Fibroblast of the aortic adventitia (primary cell): ENCODE measurements at places on chromosomes 5 and 9. TPM values are rescaled to one million over a fixed set of nuclear protein-coding genes. Genes with fewer than 3 reads are reported as not detected.

DNA sequence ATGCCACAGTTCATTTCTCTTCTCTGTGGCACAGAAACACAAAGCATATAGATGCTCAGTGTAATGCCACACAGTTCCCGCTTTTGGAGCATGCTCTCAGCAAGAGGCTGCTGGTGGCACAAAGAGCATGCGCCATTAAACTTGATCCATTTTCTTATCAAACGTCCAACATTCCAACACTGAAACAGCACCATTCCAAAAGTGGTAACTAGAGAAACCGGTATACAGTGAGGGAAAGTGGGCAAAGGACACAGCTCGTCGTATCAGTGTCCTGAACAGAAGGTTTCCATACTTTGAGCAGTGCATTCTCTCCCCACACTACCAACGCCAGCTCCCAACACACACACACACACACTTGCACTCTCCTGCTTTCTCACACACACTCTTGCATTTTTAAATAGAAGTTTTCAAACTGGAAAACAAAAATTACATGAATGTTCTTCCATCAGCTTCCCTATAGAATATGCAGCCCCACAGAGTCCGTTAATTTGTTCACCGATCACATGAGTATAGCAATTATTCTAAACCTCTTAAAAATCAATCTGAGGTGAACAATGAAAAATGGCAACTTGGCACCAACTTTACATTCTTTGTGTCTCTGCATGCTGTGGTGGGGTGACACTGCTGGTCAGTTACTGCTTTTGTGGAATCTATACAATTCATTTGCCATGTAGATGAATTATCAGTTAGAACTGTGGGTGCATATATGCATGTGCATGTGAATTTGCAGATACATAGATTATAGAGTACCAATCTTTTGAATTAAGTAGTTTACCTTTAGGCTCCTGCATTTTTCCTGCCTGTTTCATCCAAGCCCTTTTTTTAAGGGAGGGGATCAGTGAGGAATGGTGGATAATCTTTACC, 5.7 kb downstream of the NFIB start:
- peak; percentile 67 for DNase-seq

DNA sequence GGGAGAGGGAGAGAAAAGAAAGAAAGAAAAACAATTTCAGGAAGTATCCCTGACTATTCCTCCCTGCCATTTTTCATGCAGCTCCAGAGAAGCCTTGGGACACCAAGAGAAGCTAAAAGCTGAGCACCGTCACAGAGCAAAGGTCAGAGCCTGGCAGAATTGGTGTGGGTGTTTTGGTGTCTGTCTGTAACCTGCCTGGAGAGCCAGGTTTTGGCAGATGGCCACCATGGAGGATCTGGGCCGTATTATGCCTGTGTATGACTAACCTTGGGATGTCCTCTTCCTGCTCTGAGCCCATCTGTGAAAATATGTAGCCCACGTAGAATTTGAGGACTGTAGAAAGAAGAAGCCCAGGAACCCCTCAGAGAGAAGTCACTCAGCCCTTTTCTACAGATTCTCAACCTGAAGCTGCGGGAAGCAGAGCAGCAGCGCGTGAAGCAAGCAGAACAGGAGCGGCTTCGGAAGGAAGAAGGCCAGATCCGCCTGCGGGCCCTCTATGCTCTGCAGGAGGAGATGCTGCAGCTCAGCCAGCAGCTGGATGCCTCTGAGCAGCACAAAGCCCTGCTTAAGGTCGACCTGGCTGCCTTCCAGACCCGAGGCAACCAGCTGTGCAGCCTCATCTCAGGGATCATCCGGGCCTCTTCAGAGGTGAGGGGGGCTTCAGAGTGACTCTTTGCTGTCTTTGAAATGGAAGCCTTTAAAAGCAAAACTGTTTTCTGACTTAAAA, 18.8 kb downstream of the GLE1 start:
- DNase-seq, result peak; percentile 38

- no peak for DNase-seq
Observed at GRCh38 chr5:124707520-124707919, 38.9 kb downstream of the ZNF608 start.

DNA sequence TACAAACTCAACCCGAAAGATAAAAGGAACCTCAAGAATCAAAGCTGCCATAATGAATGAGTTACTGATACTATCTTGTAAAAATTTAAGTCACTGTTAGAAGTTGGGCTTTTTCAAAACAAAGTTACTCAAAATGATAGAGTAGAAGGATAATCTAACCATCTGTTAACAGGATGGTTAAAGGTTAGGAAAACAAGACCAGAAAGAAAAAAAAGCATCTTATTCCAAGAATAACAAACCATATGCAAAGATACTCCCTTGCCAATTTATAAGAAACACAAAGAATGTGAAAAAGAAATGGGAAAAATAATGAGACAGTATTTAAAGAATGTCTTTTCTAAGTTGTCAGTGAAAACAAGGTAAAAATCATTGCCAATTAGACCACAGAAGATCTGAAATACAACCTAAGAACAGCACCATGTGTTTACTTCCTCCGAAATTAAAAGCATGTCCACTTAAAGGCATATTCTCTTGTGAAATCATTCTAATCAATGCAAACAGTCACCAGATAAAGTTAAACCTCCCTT, 51.2 kb downstream of the STRBP start:
- DNase-seq, result peak; percentile 2

DNA sequence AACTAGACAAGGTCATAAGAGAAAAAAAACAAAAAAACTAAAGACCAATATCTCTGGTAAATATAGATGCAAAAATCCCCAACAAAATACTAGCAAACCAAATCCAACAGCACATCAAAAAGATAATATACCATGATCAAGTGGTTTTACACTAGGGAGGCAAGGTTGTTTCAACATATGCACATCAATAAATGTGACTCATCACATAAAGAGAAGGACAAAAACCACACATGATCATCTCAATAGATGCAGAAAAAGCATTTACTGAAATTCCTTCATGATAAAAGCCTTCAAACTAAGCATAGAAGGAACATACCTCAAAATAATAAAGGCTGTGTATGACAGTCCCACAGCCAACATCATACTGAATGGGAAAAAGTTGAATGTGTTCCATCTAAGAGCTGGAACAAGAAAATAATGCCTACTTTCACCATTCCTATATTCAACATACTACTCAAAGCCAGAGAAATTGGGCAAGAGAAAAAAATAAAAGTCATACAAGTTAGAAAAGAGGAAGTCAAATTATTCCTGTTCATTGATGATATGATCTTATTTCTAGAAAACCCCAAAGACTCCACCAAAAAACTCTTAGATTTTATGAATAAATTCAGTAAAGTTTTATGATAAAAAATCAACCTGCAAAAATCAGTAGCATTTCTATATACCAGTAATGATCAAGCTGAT, 72.2 kb upstream of the FAM169A start:
- DNase-seq, result no peak

- no peak for DNase-seq
Observed at GRCh38 chr9:93899609-93900435, 55.3 kb downstream of the BARX1 start.

DNA sequence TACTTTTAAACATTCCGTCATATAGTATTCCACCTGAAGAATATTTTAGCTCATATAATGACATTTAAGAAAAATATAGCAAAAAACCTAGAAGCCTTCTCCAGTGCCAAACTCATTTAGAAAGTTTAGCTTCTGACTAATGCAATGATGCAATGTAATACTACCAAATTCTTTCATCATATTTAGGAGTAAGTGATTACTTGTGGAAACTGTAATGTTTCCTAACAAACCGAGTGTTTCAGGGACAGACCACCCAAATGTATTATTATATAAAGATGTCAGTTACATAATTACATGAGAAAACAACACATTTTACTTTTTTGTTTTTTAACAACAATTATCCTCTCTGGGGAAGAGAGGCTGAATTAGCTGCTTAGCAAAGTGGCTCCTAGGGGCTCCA, 316.2 kb downstream of the ARL15 start:
- DNase-seq, result peak; percentile 83

DNA sequence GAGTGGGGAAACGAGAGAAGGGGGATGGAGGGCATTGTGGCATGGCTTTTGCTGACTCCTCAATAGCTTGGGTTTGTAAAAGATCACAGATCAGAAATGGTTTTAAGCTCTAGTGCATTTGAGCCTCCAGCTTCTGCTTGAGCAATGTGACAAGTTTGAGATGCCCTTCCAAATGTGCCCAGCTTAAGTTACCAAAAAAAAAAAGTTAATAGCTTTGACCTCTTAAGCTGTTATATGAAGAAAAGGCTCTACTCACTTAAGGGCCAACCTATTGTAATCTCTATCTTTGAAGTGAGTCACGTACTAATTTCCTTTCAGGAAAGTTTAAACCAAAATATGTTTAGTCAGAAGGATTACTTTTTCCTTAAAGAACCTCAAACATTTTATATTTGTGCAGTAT, 428.8 kb upstream of the ACTBL2 start:
- peak; percentile 21 for DNase-seq

DNA sequence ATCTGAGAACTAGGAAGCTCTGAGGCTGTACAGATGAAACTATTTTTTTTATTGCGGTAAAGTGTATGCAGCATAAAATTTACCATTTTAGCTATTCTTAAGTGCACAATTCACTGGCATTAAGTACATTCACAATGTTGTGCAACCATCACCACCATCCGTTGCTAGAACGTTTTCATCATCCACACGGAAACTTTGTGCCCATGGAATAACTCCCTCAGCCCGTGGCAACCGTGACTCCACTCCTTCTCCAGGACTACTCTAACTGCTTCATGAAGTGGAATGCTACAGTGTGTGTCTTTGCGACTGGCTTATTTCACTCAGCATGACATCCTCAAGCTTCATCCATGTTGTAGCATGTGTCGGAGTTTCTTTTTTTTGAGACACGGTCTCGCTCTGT, 57.1 kb downstream of the COL23A1 start:
- DNase-seq, result no peak

- no peak for DNase-seq
Observed at GRCh38 chr9:125888211-125888610, 141.0 kb downstream of the PBX3 start.

DNA sequence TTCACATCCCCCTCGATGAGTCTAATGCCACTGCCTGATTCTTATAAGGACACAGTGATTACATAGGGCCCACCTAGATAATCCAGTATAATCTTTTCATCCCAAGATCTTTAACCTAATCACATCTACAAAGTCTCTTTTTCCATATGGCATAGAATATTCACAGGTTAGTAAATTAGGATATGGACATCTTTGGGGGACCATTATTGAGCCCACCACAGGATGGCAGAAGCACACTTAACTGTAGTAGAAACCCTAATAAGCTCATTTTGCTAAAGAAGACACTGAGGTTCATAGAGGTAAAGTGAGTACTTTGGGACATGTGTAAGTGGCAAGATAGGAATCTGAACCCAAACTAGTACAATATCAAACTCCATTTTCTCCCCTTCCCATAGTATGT, 38.9 kb downstream of the ASTN2 start:
- no peak for DNase-seq

DNA sequence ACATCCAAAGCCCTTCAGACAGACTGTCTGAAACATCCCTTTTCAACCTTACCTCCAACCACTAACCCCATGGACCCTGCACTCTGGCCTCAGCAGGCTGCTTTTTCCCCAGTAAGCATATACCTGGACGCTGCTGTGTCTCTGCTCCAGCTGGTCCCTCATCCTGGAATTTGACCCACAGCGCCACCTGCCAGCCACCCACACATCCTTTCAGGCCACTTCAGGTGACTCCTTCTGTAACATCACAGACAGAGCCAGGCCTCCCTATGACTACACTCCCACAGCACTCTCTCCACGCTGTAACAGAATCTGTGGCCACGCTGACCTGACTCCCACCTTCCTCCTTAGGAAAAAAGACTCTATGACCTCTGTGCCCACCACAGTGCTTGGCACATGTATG, 3.4 kb downstream of the MGAT1 start:
- no peak for DNase-seq

DNA sequence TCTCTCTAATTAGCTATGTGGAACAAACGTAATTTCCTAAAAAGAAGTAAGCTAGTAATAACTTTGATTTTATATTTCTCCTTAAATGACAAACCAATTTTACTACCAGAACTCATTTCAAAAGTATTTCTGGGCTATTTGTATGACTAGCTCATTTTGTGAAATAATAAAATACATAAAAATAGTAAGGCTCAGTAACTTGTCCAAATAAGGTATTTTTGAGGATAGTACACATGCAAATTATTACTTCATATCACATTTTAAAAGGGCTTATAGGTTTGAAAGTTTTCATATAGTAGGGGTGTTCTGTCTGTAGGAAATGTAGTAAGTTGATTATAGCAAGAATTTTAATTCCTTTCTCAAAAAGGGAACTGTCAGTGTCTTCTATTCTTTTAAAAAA, 26.5 kb downstream of the C9orf85 start:
- DNase-seq, result no peak

- no peak for DNase-seq
Observed at GRCh38 chr5:180591311-180591887, at the start of gene SCGB3A1. TSS of gene SCGB3A1 (minus strand) at chr5:180591499. CDS start at chr5:180591462, 37 bp downstream.

DNA sequence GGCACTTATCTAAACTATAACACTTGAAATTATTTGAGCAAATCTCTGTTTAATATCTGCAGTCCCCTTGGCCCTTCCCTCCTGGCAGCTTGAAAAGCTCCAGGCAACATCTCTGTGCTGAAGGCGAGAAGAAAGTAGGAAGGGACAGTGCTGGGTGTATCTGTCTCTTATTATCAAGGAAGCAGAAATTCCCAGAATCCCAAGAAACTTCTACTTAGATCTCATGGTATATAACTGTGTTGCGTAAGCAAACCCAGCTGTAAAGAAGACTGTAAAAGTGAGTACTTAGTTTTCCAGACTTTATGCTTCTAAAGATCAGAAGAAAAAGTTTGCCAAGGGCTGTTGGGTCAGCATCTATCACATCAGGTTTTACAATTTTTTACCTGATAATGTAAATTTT, 1869.8 kb downstream of the MAT2B start:
- DNase-seq, result no peak

DNA sequence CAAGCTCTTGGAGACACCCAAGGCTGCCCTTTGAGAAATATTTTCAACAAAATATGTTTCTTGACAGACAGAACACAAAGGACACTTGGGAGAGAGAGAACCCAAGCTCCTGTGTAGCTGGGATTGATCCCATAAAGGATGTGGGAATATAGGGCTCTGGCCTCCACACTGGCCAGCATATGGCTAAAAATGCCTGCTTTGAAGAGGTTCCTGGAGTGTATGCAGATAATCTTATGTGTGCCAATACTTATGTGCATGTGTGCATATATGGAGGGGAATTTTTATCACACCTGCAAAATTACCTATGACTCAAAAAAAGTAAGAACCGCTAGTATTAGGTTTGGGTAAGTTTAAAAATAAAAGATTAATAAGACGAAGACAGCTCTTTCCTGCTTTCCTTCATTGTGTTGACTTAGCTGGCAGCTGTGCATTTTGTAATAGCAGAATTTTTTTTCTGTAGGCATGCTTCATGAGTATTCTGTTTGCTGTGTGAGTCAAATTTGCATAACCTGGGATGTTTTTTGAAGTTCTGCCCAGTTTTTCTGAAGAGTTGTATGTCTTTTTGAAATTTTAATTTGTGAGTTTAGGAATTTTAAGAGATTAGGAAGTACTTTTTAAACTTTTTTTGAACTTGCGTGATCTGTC, 42.6 kb downstream of the HACD4 start:
- DNase-seq, result peak; percentile 27

The CDC25C gene
- 0.16 and 8.9 TPM in 2 replicates for total RNA-seq

The SPINK7 gene
- 0.41 TPM in 1 of 2 replicates, not detected in the other for total RNA-seq

The DMGDH gene
- total RNA-seq, result 4.2 and 7.3 TPM in 2 replicates

The TMEFF1 gene
- total RNA-seq, result 0.49 and 1.3 TPM in 2 replicates

The PCDHGB1 gene
- total RNA-seq, result 3.1 and 4.2 TPM in 2 replicates

The PCA3 gene
- total RNA-seq, result not detected in 2 replicates

The CSF2 gene
- not detected in 2 replicates for total RNA-seq

The FYB1 gene
- total RNA-seq, result 0.08 and 0.54 TPM in 2 replicates

The EGFLAM gene
- 0.08 and 16.2 TPM in 2 replicates for total RNA-seq
